ENCODE measurements at places on chromosomes 5 and 9.

GRCh38 chr5:60703944-60704343, 4.0 kb upstream of the DEPDC1B start:
- DNase-seq: no peak

GRCh38 chr5:143065996-143066522, 295.9 kb downstream of the ARHGAP26 start:
- no peak for DNase-seq

GRCh38 chr5:81187885-81188284, 45.2 kb upstream of the CKMT2 start:
- DNase-seq: no peak

- no peak for DNase-seq
Measured at GRCh38 chr9:33297432-33297831, 7.1 kb downstream of the NFX1 start.

DNA sequence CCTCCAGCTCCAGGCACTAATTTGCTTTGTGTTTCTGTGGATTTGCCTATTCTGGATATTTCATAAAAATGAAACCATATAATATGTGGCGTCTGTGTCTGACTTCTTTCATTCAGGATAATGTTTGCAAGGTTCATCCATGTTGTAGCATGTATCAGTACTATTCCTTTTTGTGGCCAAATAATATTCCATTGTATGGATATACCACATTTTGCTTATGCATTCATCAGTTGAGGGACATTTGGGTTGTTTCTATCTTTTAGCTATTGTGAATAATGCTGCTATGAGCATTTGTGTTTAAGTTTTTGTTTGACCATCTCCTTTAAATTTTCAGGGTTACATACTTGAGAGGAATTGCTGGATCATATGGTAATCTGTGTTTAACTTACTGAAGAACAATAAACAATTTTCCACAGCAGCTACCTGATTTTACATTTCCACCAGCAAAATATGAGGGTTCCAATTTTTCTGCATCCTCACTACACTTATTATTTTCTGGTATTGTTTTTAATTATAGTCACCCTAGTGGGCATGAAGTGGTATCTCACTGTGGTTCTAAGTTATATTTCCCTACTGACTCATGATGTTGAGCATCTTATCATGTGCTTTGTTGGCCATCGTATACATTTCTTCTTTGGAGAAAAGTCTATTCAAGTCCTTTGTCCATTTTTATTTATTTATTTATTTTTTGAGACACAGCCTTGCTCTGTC, 63.9 kb downstream of the GCNT4 start:
- no peak for DNase-seq

- DNase-seq: no peak
Measured at GRCh38 chr9:135294836-135295235, 184.7 kb upstream of the PPP1R26 start.

DNA sequence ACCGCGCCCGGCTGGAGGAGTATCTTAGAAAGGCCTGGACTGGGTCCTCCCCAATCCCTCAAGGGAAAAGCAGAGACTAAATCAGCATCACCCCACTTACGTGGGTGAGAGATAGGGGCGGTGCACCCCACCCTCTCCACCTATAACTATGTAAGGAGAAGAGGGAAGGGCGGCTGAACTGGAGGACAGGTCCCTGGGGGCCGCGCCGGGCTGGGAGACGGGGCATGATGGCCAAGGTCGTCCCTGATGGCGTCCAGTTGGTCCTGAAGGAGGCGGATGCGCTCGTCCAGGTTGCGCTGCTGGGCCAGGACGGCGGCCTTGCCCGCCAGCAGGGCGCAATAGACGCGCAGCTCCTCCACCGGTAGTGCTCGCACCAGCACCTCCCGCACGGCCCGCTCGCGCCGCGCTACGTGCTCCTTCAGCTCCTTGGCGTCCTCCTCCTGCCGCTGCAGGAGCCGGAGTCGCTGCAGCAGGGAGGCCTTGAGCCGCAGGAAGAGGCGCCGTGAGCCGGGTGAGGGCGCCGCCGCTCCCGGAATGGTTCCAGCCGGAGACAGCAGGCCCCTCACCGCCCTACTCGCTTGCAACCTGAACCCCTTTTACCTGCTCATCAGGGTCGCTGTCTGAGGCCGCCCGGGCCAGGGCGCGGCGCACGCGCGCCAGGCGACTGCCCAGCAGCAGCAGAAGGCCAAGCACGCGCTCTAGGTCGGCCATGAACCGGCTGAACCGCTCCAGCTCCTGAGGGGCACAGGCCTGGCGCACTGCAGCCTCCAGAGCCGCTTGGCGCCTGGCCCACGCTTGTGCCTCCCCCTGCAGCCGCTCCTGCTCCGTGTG, 7.6 kb downstream of the SHROOM1 start:
- DNase-seq: no peak

- no peak for DNase-seq
Measured at GRCh38 chr5:178786859-178787499, 56.5 kb upstream of the ZNF354A start.

DNA sequence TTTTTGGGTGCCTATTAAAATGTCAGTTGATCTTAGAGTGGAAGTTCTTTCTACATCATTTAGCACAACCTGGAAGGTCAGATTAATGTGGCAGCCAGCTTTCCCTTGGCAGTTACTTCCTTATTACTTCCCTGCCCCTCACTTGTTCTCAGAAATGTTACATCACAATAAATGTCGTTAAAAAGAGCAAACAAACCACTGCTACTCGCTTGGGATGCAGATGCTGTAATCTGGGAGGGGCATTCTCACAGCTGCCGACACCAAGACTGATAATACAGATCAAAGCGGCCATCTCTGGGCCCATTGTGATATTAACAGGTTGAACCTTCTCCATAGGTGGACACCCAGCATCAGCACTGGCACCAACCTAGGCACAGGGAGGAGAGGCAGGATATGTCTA, 29.3 kb downstream of the PLAC8L1 start:
- no peak for DNase-seq

GRCh38 chr5:79963261-79964061, 27.6 kb downstream of the MTX3 start:
- peak; percentile 18 for DNase-seq

DNA sequence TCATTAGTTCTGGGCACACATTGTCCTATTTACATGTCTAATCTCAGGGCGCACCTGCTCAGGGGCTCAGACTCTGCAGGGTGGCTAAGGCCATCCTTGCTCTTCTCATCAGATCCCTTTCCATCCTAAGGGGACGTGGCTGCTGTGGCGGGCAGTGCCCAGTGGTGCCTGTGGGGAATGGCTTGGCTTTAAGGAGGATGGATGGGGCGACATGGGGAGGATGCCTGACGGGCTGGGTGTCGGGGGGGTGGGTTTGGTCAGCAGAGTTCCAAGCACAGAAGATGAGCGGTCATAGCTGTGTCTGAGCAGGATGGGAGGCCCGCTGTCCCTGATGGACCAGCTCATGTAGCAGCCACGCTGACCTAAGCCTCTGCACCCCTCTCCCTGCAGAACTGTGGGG, 40.9 kb upstream of the SUSD3 start:
- DNase-seq: no peak

DNA sequence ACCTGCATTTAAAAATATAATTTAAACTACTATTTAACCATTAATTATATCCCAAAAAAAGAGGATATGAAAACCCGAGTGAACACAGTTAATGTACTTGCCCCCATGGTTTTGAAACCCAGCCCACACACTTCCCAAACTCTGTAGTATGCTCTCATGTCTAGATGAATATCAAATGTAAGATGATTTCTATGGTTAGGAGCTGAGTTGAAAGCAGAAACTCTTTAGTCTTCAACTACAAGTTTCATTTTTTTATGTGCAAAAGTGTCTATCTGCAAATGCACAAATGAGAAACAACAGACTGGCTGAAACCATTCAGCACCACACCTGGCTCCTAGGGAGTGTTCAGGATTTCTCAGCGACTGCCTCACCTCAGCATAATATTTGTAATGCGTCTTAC, 183.3 kb downstream of the SEMA5A start:
- no peak for DNase-seq

GRCh38 chr5:88761269-88761850, 121.6 kb downstream of the MEF2C start:
- no peak for DNase-seq

GRCh38 chr9:69760278-69760610, 433 bp upstream of the PTAR1 start:
- no peak for DNase-seq

DNA sequence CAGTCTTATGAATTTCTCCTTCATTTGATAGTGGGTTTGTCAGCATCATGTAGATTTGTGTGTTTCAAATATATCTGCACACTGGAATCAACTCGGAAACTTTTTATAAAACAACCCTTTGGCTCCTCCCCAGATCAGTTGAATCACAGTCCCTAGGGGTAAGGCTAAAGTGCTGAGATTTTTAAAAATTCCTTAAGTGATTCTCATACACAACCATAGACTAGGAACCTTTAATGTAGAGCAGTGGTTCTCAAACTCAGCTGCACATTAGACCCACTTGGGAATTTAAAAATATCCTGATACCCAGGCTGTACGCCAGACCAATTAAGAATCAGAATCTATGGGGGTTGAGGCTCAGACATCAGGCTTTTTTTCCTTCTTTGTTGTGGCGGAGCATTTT, 17.5 kb upstream of the JAK2 start:
- no peak for DNase-seq

- DNase-seq: no peak
Measured at GRCh38 chr9:20446248-20446647, 176.1 kb downstream of the MLLT3 start.

DNA sequence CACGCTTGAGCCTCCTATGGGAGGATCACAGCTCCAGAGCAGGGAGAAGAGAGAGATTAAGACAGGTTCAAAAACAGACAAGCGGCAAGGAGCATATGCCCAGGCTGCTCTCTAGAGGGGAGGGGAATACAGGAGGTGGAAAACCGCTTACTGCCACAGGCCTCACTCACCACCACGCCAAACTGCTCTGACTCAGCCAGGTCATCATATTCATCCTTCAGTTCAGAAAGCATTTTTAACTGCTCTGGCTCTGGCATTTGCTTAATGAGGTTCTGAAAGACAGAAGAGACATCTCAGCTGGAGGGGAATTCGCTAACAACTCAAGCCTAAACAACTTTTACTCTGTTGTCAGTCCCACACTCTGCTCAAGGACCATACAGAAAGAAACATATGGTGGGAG, 40.1 kb downstream of the PCDHGC5 start:
- no peak for DNase-seq

DNA sequence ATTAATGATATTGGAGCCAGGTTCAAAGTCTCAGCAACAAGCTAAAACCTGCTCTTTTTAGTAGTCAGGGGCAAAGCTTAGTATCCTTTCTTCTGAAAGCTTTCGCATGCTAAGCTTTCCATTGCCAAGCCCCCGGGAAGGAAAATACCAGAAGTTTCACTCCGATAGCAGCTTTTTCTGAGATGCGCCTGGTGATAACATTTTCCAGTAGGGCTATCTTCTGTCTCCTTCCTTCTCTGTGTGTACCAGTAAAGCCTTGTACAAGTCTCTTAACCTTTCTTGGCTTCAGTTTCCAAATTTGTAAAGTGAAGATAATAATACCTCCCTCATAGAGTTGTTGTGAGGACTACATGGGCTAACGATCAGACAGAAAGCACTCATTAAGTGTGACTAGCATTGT, 36.7 kb downstream of the DOCK8 start:
- DNase-seq: no peak

DNA sequence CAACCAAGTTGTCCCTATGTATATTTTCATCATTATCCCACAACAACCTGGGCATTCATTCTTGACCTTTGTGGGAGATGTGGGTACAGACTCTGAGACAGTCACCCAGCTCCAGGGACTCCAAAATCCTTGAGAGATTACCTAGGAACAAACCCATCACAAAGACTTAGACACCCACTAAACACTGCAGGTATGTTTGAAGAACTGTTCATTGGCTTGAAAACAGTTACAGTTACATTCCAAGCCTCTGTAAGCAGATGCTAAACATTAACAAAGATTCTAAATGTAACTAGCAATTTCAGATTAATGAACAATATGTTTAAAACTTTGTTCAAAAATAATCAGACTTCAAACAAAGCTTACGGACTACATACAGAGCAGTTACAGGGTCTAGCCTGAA, 24.7 kb downstream of the DEPDC1B start:
- no peak for DNase-seq

DNA sequence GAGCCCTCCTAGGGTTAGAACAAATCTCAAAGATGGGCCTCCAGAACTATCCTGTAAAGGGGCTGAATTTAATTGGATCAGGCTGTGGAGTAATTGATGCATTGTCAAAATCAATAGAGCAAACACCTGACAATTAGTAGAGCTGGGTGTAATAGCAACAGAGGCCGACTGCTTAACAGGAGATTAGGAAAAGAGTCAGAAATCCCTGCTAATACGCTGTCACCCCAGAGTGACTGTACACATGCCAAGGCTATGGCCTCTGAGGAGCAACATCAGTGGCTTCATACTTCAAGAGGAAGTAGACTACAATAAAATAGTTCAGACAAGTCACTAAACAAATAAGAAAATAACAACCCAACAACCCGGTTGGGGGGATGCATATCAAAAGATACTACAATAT, 18.7 kb upstream of the GRPEL2 start:
- DNase-seq: no peak

- DNase-seq: no peak
Measured at GRCh38 chr9:135299651-135300345, 179.8 kb upstream of the PPP1R26 start.

DNA sequence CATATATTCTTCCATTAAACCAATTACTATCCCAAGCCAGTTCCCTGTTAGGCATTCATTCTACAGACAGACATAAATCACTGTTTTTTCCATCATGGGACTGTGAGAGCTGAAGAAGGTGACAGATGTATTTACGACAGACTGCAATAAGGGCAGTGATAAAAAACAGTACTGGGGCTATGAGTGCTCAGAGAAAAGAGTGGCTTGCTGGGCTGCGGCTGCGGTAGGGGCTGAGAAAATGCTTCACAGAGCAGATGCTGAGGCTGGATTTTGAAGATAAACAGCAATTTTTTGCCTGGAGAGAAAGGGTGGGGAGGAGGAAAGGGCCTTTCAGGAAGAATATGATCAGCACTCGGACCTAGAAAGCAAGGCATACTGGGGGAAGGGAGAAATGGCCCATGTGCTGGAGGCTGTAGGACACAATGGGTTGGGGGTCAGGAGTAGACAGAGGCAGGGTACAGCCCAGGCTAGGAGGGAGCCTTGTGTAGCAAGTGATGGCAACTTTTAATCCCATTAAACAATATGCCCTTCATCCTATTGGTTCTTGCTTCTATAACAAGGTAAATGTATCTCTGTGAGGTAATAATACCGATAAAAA, 279.3 kb downstream of the ASTN2 start:
- no peak for DNase-seq

DNA sequence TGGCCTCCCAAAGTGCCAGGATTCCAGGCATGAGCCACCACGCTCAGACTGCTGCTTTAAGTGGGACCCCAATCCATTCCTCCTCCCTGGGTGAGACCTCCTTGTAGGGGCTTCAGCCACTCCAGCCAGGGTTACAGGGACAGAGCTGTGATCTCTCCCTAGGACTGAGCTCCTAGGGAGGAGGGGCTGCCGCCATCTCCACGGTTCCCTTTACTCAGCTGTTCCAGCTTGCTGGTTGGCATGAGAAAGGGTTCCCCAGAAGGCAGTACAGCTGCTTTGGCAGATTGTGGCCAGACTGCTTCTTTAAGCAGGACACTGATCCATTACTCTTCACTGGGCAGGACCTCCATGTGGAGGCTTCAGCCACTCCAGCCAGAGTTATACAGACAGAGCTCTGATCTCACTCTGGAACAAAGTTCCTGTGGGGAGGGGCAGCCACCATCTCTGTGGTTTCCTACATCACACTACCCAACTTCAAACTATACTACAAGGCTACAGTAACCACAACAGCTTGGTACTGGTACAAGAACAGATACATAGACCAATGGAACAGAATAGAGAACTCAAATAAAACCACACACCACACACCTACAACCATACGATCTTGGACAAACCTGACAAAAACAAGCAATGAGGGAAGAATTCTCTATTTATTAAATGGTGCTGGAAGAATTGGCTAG, 7.2 kb downstream of the INSL6 start:
- peak; percentile 26 for DNase-seq
